ENCODE measurements at places on chromosomes 3 and 15.

DNA sequence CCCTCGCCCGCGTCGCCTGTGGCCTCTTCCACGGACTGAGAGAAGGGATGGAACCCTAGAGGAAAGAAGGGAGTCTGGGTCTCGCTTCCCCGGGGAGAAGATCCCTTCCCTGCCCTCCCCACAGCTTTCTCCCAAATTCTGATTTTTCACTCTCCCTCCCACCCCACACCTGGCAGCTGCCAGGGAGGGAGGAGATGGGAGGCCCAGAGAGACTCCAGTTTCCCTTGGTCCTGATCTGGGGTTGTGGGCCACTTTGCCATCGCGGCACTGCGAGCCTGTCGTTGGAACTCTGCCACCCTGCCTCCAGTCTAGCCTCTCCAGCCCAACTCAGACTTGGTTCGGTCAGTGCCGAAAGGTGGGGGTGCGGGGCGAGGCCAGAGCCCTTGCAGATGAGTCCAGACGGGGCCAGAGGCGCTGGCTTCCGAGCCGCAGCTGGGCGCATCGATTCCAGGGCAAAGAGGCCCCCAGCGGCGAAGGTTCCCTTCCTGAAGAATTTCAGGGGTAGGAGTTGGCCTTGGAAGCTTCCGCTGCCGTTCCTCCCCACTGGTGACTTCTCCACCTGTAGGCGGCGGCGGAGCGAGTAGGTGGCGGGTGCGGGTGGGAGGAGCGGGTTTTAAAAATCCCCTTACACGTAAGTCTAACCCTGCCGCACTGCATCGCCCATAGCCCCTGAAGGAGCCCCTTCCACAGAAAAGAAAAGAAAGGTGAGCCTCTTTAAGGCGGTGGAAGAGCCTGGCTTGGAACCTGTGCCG, 5.2 kb downstream of the WNT5A start:
- no peak for DNase-seq

DNA sequence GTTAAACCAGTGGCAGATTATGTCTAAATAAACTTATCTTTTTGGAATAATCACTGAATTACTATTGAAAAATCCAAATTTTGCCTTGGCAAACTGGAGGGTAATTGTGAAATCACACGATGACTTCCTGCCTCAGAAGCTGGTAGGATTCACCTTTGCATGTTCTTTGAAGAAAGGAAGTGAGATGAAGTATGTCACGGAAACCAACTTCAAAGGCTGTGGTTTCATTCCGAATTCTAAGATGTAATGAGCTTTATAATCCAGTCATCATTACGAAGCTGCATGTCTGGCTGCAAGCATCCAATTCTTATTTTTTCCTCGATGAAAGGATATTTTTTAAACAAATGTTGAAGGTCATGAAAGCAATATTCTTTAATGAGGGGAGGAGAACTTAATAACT, 15.0 kb upstream of the ZBED2 start:
- DNase-seq: peak; percentile 10

GRCh38 chr3:37198996-37199395, 24.6 kb upstream of the LRRFIP2 start:
- no peak for DNase-seq

GRCh38 chr3:169886671-169887070, 16.9 kb upstream of the LRRC31 start:
- DNase-seq: no peak

- no peak for DNase-seq
Measured at GRCh38 chr3:79097964-79098660, 669.7 kb downstream of the ROBO1 start.

GRCh38 chr3:106440672-106441071, 571.9 kb upstream of the CBLB start:
- DNase-seq: no peak

DNA sequence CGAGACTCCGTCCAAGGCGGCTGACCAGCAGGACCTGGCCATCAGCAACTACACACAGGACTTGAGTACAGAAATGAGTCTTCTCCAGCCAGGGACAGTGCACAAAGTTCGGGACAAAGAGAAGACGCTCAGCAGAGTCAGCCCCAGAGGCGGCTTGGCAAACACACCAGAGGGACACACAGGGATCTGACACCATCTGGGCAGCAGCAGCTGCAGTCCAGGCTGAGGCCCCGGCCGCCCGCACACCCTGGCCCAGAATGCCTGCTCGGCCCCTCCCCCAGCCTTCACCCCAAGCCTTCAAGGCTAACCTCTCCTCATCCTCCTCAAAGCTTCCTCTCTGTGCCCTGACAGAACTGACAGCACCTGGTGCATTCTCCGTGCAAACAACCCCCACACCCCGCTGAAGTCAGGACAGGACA, 61.1 kb downstream of the XXYLT1 start:
- no peak for DNase-seq

- DNase-seq: no peak
Measured at GRCh38 chr15:41691471-41691870, 31.3 kb downstream of the MGA start.

DNA sequence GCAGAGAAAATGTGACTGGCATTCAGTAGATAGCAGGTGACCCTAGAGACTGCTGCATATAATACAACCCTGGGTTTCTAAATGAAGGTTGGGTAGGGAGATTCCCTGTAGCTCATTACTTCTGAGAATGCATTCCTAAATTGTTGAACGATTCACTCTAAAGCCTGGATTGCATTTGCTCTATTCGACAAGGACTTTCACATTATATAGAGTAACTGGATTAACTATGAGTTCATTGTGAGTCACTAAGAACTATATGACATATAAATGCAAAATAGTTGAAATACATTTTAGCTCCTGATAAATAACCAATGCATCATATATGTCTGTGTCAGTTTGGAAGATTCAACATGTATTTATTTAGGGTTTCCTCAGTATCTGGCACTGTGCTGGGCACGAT, 294.7 kb upstream of the CCDC54 start:
- DNase-seq: no peak

- DNase-seq: peak; percentile 70
Measured at GRCh38 chr3:47324278-47324865, 41.6 kb downstream of the KLHL18 start.

GRCh38 chr3:195896361-195897080, 11.8 kb downstream of the TNK2 start:
- DNase-seq: no peak

DNA sequence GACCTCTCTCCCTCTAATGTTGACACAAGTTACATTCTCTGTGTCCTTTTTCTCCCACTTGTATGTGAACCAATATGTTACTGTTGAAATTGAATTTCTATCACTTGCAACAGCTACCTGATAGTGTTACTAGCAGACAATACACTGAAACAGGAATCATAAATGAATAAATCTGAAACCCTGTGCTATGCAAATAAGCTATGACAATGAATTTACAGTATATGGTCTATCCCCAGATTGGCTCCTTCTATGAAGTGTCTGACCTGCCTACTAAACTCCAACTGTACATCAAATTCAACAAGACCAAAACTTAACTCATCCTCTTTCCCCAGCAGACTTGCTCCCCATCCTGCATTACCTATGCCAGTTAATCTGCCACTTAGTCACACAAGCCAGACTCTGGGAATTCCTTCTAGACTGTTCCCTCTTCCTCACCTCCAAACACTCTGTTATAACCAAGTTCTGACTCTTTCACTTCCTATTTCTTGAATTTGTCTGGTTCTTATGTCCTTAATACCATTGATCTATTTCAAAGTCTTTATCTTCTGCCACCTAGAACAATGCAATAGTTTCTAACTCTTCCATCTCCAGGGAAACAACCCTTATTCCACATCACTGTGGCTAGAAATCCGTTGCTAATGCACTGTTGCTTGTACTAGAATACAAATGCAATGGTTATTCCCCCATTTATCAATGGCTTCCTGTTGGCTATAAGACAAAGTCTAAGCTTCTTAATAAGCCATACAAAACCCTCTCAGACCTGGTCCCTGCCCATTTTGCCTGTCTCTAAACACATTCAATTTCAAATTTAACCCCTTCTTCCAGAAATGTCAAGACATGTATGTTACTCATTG, 13.4 kb upstream of the ZNF639 start:
- DNase-seq: peak; percentile 30

DNA sequence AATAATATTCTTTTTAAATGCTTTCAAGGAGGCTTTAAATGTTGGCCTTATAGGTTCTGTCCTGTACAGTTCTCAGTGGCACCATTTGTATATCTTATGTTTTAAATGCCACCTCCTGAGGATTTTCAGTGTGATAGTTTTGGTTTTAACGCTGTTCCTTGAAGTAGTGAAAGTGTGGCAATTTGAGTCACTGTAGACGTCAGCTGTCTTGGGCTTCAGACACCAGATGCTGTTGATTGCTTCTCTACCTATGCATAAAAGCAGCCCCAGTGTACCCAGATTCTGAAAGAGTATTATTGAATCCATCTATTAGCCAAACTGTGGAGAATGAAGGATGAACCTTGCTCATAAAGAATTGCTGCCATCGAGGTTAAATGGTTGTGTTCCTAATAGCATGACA, 316.8 kb upstream of the GBE1 start:
- no peak for DNase-seq

DNA sequence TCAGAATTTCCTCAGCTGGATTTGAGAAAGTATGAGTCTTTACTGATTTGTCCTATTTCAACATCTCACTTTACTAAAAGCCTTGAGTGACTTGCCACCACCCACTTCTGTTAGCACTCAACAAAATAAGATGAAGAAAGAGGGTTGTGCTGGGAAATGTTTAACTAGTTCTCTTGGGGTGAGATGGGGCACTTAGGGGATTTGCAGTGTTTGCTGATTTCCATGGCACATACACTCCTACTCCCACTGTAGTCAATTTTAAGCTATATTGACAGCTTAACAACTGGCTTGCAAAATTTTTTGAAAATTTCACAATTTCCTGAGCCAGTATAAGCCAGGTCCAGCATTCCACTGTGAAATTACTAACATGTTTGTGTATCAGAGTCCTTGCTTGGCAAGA, 463.1 kb upstream of the ARHGEF26 start:
- no peak for DNase-seq

DNA sequence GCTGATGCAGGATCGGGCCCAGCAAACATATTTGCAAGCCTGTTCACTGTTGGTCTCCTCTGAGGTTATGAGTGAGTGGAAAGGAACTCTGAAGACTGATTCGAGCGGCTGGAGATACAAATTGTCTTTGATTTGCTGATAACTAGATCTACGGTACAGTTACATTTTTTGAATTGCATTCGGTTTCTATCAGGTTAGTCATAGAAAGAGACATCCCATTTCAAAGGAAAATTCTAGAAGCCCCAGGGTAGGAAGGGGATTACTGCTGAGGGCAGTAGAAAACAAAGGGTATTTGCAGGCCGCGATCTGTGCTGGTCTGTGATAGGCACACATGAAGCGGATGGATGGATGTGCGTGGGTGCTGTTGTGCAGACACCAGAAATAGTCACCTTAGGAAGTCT, 228.4 kb downstream of the ITPR1 start:
- DNase-seq: no peak

DNA sequence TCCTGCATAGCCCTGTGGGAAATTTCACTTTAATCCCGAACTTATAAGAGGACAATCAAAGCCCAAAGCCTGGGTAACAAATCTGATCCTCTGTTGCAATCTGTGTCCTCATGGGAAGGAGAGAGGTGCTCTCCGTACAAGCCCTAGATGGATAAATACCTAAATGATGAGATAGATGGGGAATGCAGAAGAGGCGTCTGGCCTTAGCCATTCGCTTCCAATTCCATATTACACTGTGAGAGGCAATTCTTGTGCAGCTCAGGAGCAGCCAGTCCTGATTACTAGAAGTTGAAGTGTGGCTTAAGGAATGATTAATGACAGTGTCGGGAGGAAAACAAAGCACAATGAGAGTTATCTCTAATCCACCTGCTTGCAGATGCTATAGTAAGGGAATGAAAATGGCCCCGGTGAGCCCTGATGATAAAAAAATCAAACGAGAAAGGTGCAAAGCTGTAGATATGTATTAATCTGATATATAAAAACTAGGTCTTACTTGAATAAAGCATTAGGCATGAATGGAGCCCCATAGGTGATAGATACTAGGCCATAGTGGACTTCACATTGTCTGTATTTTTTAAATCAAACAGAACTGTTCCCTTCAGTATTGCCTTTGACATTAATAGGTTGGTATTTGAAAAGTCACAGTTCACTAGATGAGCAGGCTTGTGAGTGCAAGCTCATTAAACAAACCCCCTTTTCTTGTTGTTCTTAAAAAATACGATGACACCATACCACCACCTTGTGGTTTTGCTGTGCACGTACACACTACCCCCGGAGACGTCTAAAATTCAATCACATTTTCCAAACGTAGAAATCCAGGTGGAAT, 54.2 kb upstream of the TMCO5A start:
- DNase-seq: peak; percentile 6

GRCh38 chr3:183151086-183151485, 11.4 kb downstream of the LAMP3 start:
- no peak for DNase-seq

- no peak for DNase-seq
Measured at GRCh38 chr3:78712270-78712669, 1055.5 kb downstream of the ROBO1 start.

DNA sequence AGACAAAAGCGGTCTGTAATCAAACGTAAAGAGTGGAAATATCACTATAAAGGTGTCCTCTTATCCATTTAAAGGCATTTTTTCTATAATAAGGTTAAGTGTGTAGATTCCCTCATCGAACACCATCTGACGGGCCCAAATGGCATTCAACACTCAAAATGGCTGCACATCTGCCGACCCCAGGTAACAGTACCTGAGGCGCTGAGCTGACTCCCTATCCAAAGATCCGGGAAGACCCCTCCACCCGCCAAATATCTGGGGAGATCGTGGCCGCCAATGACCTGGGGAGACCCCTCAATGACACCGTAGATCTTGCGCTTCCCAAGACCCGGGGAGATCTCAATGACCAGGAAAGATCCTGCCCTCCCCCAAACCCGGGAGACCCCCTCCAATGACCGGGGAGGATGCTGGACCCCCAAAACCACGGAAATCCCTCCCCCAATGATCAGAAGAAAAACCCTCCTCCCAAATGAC, 476 bp downstream of the IP6K2 start:
- no peak for DNase-seq

DNA sequence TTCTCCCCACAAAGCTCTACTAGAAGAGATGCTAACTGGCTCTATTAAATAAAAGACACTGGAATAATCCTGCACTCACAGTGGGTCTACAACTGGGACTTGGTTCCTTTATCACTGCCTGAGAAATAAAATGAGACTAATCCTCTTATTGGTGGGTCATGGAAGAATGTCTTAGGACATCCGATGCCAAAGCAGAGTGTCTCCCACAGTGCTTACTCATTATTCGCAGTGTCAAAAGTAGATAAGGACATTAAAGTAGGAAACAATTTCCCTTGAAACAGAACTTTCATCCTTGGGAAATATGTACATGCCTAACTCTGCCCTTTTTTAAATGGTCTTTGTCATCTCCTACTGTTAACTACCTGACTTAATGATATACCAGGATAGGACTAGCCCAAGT, 71.5 kb downstream of the GSK3B start:
- no peak for DNase-seq

GRCh38 chr3:24508423-24508839, 13.8 kb upstream of the THRB start:
- DNase-seq: no peak

- DNase-seq: no peak
Measured at GRCh38 chr15:59591356-59591755, 20.2 kb upstream of the GCNT3 start.

GRCh38 chr3:59608356-59608755, 558.5 kb upstream of the CFAP20DC start:
- DNase-seq: no peak

- DNase-seq: no peak
Measured at GRCh38 chr3:124248471-124249028, 256.6 kb upstream of the ROPN1 start.
